ENCODE measurements at places on chromosomes 13 and 19. TPM values are rescaled to one million over a fixed set of nuclear protein-coding genes. Genes with fewer than 3 reads are reported as not detected.

The PROZ gene
- not detected for total RNA-seq

The ATP8A2 gene
- 1.2 TPM for total RNA-seq

The PTGER1 gene
- total RNA-seq: not detected

The SRRM5 gene
- total RNA-seq: 0.11 TPM

The C19orf33 gene
- 2.1 TPM for total RNA-seq

The LILRB4 gene
- not detected for total RNA-seq

The ZNF626 gene
- total RNA-seq: 16.5 TPM

The OR7A10 gene
- not detected for total RNA-seq

The ZNF730 gene
- 14.3 TPM for total RNA-seq

Data from LHCN-M2 (cell line).